ENCODE measurements at places on chromosomes 3 and 15.

DNA sequence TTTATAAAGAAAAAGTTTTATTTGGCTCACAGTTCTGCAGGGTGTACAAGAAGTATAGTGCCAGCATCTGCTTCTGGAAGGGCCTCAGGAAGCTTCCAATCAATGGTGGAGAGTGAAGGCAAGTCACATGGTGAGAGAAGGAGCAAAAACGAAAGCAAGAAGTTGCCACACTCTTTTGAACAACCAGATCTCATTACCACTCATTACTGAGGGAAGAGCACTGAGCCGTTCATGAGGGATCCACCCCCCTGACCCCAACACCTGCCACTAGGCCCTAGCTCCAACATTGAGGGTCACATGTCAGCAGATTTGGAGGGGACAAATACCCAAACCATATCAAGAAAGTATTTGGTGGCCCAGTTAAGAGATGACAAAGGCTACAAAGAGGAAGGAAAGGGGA lies 239.3 kb upstream of the UBE2E1 start:
- no peak for DNase-seq

GRCh38 chr3:173008978-173009377 lies 132.1 kb downstream of the SPATA16 start:
- no peak for DNase-seq

DNA sequence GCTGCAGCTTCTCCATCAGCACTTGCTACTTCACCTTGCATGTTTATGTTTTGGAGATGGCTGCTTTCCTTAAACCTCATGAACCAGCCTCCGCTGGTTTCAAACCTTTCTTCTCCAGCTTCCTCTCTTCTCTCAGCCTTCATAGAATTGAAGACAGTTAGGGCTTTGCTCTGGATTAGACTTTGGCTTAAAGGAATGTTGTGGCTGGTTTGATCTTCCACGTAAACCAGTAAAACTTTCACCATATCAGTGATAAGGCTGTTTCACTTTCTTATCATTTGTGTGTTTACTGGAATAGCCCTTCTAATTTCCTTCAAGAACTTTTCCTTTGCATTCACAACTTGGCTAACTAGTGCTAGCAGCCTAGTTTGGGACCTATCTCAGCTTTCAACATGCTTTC lies 11.7 kb upstream of the GNAT1 start:
- DNase-seq = no peak

DNA sequence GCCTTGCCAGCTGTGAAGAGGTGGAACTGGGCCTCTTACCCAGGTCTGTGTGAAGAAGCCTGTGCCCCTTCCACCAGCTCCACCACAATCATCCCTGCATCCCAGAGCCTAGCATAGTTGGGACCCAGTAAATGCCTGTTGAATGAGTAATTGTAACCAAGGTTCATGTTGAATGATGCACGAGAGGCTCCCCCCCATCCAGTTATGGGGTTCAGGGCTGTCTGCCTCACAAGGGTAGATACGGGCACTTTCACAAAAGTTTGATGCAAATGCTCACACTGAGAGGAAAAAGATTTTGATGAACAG lies 29.5 kb upstream of the TSEN2 start:
- no peak for DNase-seq

- peak; percentile 51 for DNase-seq
Measured at GRCh38 chr3:149252272-149252671, 30.6 kb upstream of the CP start.
